Stimulated activated CD8-positive, alpha-beta memory T cell treated with anti-CD3 and anti-CD28 coated beads, Interleukin-15, amount 100 ng/mL, for 1 hour (primary cell): ENCODE measurements at places on chromosomes 5 and 9.

GRCh38 chr9:122396614-122397148, 25.9 kb downstream of the PTGS1 start:
- no peak for DNase-seq

DNA sequence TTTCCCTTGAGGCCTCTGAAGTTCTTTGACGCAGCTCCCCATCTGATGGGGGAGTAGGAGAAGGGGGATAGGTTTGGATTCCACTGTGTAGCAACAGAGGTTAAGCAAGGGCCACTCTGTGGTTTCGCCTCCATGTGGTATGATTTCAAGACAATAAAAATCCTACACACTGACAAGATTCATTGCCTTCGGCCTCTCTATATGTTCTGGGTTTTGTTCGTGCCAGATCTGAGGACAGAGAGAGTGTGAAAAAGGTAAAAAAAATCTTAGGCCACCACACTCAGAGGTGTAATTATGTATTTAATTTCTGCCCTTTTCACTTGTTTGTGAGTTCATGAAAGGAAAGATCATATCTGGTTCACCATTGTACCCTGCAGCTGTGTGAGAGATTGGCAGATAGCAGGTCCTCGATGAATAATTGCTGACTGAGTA, 715.2 kb upstream of the ZNF608 start:
- no peak for DNase-seq

DNA sequence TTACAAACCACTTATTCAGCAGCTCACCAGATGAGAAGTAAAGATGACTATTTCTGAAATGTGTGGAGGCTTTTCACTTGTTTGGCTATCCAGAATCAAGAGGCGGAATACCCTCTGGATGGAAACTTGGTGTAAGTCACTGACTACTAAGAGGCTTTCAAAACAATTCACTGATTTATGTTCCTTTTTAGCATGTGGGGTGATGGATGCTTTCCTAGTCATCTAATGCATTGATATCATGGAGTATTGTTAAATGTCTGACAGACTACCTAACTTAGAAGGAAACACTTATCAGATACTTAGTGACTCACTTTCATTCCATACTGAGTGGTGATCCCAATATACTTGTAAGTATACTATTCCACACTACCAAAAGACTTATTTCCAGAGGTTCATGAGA, 141.4 kb downstream of the PLK2 start:
- DNase-seq, result no peak

GRCh38 chr5:119453040-119453373, 710 bp downstream of the HSD17B4 start:
- no peak for DNase-seq

- DNase-seq, result no peak
These were observed 450.6 kb downstream of the TMEM232 start for GRCh38 chr5:110275878-110276277.

DNA sequence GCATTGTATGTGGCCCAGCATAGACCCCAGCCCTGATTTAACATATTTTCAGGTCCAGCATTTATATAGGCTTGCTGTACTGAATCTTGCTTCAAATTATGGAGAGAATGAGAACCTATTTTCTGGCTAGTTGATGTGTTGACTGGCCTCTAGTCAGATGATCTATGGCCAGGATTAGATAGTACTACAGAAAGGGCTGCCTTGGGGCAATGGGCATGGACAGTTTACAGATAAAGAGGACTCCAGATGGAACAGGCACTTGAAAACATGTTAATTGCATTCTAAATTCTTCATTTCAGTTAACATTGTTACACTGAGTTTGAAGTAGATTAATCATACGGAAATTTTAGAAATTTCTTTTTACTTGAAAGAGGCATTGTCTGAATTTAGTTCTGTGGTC, 61.5 kb downstream of the RAB14 start:
- no peak for DNase-seq

- no peak for DNase-seq
These were observed 33.4 kb upstream of the FCHO2 start for GRCh38 chr5:72922422-72922821.

DNA sequence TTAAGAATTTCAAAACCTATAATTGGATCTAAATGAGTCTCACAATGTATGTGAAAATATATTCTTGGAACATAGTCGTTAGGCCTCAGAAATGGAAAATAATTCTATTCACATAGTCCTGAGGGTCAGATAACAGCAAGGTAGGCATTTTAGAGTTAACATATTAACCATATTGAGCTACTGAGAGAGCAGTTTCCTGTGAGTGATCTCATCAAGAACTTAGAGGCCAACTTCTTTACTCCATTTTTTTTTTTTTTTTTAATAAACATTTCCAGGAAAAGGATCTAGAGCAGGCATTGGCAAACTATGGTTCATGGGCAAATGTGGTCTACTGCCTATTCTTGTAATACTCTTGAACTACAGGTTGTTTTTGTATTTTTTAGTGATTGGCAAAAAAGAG, 26.6 kb downstream of the RAB24 start:
- no peak for DNase-seq

DNA sequence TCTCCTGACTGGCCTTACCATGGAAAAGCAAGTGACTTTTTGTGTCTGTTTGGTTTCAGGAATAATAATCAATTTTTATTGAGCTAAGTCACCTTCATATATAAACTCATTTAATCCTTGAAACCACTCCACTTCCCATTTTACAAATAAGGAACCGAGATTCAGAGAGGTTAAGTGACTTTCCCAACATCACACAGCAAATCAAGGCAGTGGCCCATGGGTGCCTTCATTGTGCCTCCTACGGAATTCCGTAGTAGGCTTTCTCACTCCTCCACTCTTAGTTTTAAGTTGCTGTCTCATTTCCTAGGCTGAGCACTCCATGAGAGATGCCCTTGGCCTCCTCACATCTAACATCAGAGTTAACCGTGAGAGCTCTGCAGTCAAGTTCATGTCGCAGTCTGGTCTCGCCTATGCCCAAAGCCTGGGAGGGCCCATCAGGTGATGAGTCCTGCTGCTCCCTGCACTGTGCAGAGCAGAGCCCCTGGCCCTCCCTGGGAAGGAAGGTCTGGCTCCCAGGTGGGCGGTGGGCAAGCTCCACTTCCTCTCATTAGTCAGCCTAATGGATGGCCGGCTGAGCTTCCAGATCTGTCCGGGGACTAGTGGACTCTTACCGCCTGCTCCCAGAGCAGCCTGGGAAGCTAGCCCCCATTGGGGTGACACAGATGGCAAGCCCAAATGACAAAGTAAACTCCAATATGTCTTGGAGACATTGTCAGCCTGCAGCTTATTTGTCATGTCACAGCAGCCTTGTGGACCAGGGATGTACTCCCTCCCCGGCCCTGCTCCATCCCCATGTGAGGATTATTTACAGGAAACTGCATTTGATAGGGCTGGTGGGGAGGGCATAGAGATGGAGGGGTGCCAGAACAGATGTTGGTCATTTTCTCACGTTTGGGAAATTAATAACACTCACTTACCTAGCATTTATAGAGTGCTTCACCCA, 123.4 kb downstream of the MVB12B start:
- DNase-seq, result no peak

- no peak for DNase-seq
These were observed 250.0 kb upstream of the MPDZ start for GRCh38 chr9:13529321-13530104.

- no peak for DNase-seq
These were observed 681.4 kb downstream of the CETN3 start for GRCh38 chr5:89728134-89728533.

GRCh38 chr5:133265720-133266526, 214.1 kb downstream of the HSPA4 start:
- no peak for DNase-seq

DNA sequence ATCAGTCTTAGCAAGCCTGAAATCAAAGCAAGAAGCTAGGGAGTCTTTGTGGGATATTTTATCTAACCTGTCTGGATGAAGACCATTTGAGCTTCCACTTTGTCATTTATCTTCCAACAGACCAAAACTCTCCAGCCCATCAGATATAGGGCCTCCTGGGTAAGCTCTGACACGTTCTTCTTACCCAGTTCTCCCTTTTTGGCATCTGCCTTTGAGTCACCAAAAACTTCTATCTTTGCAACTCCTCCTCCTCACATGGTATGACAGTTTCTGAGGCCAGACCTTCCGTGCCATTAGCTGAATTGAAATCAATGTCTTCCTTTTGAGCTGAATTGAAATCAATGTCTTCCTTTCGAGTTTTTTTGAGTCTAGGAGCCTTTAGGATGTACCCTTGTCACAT, 156.6 kb upstream of the SPRY4 start:
- DNase-seq, result no peak

- DNase-seq, result no peak
These were observed 54.0 kb upstream of the ALDH1B1 start for GRCh38 chr9:38338342-38339018.

GRCh38 chr5:125882061-125882460, 541.1 kb upstream of the GRAMD2B start:
- no peak for DNase-seq
